H1 (cell line): ENCODE measurements at places on chromosomes 7 and 10.

DNA sequence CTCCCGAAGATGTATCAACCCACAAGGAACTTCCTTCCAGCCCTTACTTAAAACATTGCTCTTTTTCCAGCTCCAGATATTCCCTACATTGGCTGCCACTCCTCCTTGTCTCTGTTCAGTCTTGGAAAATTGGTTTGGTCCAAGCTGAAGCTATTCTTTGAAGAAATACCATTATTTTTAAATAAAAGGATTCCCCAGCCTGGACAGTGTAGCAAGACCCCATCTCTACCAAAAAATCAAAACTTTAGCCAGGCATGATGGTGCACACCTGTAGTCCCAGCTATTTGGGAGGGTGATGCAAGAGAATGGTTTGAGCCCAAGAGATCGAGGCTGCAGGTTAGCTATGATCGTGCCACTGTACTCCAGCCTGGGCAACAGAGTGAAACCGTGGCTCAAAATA lies 159.8 kb downstream of the CUX1 start:
- no peak for DNase-seq

- no peak for DNase-seq
Observed at GRCh38 chr10:30991647-30992011, 40.0 kb downstream of the ZNF438 start.

GRCh38 chr7:14635955-14636354 lies 266.6 kb downstream of the DGKB start:
- no peak for DNase-seq

GRCh38 chr10:22853906-22854447 lies 73.9 kb upstream of the ARMC3 start:
- DNase-seq, result no peak

GRCh38 chr10:4125776-4126175 lies 340.8 kb upstream of the KLF6 start:
- no peak for DNase-seq

GRCh38 chr7:142030848-142031247 lies 35.2 kb downstream of the MGAM start:
- DNase-seq, result no peak

- no peak for DNase-seq
Observed at GRCh38 chr7:81165070-81165469, 246.2 kb upstream of the SEMA3C start.
